Airway epithelial cell (primary cell): ENCODE measurements at places on chromosomes 12 and 14. TPM values are rescaled to one million over a fixed set of nuclear protein-coding genes. Genes with fewer than 3 reads are reported as not detected.

PROX2 gene
- not detected in 2 replicates for total RNA-seq

SOAT2 gene
- 0.07 TPM in 1 of 2 replicates, not detected in the other for total RNA-seq

CRIP1 gene
- 3.9 and 16.0 TPM in 2 replicates for total RNA-seq

IAPP gene
- not detected in 2 replicates for total RNA-seq

FAM181A gene
- total RNA-seq, result 0.09 and 0.99 TPM in 2 replicates

RTL1 gene
- not detected in 2 replicates for total RNA-seq

CD163L1 gene
- total RNA-seq, result not detected in 2 replicates

SLC5A8 gene
- not detected in 2 replicates for total RNA-seq

CCDC197 gene
- not detected in 2 replicates for total RNA-seq

TOMM20L gene
- total RNA-seq, result not detected in 2 replicates
